ENCODE measurements at places on chromosomes 1 and 21. TPM values are rescaled to one million over a fixed set of nuclear protein-coding genes. Genes with fewer than 3 reads are reported as not detected.

DNA sequence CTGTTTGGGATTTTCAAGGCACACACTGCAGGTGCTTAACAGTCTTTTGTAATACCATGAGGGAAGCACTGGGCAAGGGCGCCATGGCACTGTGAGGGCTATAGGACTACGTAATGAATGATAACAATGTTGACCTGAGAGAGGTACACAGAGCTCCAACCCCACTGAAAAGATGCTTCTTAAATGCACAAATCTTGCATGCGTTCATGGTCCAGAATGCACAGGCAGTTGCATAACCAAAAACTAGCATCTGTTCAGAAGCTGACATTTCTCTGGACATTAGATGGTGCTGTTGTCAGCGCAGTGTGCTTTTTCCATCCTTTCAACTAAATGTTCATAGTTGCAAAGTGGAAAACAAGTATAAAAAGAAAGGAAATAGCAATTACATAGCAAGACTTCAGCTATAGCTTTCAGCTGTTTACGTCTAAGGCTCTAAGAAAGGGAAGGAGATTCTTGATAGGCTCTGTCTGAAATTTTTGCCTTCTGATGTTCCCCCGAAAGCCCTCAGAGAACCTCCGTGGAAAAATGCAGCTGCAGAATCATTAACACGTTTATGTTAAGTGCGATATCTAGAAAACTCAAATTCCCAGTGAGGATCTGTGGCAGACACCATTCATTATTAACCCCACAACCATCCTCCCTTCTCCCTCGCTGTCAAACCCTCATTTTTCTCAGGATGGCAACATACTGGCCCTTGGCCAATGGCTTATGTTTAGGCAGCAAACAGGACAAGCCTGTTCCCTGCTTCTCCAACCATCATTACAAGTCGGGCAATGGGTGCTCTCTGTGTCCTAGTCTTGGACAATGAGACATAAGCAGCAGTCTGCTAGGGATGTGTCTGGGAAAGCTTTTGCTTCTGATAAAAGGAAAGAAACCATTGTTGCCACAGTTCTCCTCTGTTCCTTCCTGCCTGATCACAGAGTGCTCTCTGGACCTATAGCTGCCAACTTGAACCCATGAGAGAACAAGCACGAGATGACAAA lies 8.2 kb upstream of the TARBP1 start:
- DNase-seq = no peak

DNA sequence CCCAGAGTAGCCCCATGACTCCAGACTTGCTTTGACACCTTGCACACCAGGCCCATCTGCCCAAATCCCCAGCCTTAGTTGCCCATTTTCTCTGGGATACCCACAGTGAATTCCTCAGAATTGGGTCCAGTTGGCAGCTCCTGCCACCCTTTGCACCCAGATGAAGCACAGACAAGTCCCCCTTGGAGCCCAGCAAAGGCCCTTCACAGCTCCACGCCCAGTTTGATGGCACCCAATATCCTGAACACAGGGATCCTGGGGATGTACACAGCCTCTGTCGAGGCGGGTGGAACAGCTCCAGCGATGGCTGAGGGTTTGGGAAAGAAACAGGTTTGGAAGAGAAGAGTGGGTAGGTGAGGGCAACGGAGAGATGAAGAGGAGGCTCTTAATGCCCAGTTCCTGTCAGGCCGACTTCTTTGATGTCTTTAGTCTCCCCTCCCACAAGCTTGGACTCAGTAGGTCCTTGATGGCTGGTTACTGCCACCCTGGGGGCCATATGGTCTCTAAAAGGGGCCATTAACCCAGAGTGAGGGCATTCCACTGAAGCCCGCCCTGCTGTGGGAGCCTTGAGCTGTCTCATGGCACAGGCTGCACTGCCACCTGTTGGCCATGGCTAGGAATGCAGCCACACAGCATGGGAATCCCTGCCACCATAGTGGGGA lies 21.7 kb downstream of the TMEM53 start:
- DNase-seq = no peak

GRCh38 chr1:8370905-8371315 lies 53.0 kb downstream of the SLC45A1 start:
- DNase-seq = no peak

DNA sequence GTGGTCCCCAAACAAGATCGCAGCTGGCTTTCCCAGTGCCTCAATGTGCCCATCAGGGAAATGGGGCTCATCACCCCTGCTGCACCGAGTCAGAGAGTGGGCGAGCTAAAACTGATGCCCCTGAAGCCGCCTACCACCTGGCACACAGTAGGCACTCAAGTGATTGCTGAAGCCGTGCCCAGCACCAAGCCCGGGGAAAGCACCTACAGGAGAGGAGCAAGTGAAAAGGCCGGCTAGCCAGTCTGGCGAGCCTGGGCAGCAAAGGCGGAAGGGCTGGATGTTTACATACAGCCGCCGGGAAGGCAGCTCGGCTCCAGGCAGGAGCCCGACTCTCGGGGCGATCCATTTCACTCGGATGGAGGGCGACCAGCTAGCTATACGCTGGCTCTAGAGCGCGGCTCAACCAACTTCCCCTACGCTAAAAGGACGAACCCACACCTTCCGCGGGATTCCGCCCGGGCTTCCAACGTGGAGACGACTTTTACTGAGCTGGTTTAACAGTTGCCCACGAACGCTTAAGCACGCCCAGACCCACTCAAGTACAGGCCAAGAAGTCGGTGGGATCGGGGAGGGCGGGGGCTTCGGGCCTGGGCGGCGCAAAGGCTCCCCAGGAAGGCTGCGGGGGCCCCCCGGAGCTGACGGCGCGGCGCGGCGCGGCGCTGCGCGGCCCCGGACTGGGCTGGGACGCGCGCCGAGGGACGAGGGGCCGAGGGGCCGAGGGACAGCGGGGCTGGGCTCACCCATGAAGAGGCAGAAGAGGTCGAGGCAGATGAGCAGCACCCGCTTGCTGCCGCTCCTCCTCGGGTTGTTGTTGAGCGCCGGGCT lies 1.0 kb downstream of the PLPP3 start:
- DNase-seq = peak; percentile 55

DNA sequence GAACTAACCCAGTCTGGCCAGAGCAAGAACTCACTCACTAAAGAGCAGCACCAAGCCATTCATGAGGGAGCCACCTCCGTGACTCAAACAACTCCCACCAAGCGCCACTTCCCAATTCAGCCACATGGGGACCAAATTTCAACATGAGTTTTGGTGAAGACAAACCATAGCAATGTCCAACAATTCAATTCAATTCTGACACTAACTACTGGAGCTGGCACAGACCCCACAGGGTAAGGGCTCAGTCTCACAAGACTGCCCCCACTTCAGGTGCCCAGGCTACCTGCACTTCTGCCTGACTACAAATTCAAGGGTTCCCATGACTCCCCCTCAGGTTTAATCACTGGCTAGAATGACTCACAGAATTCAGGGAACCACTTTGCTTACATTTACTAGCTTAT lies 48.8 kb upstream of the RAP1A start:
- no peak for DNase-seq

GRCh38 chr1:214280386-214281020 lies 456 bp upstream of the SMYD2 start:
- peak; percentile 44 for DNase-seq

- DNase-seq = no peak
Measured at GRCh38 chr1:205493241-205494085, 11.0 kb upstream of the CDK18 start.

GRCh38 chr1:58282623-58283387 lies 263.7 kb downstream of the OMA1 start:
- no peak for DNase-seq

- no peak for DNase-seq
Measured at GRCh38 chr1:79197421-79197820, 190.9 kb upstream of the ADGRL4 start.

DNA sequence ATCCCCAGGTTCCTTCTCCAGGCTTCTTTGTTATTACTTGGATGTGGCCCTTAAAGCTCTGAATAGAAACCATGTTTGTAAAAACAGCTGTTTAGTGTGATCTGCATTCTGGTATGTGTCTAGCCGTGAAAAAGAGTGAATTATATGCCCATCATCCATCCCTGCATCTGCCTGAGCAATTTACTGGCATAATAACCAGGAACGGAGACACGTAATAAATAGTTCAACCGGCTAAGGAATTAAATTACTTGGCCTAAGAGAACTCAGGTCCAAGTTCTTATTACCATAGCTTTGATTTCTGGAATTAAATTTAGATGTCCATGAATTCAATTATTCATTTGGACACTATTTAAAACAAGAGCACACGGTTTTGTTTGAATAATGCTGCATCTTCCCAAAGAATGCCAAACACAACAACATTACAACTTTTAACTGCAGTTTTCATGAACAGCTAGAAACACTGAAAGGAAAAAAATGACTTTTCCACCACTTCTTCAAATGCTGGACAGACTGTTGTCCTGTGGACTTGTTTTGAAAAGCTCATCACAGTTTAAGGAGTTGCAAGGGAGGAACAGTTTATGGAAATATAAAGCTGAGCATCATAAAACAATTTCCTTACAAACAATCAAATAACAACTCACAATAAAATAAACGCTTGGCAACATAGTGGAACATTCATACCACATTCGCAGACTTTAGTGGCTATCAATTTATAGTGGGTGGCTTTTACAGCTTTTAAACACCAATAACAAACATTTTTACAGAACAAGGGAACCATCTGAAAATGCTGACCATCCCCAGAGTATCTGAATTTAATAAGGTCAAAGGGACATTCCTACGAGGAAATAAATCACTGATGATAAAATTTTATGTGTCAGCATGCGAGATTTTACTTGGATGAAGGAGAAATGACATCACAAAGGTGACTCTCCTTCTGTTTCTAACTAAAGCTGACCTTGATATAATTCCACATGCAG lies 144.7 kb downstream of the APP start:
- DNase-seq = no peak

GRCh38 chr1:42318601-42319000 lies 16.4 kb downstream of the FOXJ3 start:
- DNase-seq = no peak

GRCh38 chr1:208445758-208446203 lies 201.6 kb upstream of the PLXNA2 start:
- DNase-seq = no peak

GRCh38 chr1:8989821-8990220 lies 36.4 kb downstream of the SLC2A7 start:
- no peak for DNase-seq

DNA sequence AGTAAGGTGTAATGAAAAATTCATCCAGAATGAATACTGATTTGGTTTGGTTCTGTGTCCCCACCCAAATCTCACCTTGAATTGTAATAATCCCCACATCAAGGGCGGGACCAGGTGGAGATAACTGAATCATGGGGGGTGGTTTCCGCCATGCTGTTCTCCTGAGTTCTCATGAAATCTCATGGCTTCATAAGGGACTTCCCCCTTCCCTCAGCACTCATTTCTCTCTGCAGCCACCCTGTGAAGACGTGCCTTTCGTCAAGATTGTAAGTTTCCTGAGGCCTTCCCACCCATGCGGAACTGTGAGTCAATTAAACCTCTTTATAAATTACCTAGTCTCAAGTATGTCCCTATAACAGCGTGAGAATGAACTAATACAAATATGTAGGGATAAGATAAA lies 5.5 kb upstream of the SYNJ1 start:
- no peak for DNase-seq

GRCh38 chr1:217781056-217781455 lies 149.9 kb downstream of the SPATA17 start:
- no peak for DNase-seq

DNA sequence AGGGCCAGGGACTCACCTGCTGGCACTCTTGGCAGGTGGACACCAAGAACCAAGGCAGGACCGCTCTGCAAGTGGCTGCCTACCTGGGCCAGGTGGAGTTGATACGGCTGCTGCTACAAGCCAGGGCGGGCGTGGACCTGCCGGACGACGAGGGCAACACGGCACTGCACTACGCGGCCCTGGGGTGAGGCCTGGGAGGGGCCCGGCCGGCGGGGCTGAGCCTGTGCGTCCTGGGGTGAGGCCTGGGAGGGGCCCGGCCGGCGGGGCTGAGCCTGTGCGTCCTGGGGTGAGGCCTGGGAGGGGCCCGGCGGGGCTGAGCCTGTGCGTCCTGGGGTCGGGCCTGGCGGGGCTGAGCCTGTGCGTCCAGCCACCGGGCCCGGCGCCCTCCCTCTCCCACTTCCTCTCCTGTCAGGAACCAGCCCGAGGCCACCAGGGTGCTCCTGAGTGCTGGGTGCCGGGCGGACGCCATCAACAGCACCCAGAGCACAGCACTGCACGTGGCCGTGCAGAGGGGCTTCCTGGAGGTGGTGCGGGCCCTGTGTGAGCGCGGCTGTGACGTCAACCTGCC lies 4.6 kb upstream of the MMP23B start:
- DNase-seq = no peak

GRCh38 chr1:111903148-111903870 lies 86.2 kb downstream of the KCND3 start:
- no peak for DNase-seq

DNA sequence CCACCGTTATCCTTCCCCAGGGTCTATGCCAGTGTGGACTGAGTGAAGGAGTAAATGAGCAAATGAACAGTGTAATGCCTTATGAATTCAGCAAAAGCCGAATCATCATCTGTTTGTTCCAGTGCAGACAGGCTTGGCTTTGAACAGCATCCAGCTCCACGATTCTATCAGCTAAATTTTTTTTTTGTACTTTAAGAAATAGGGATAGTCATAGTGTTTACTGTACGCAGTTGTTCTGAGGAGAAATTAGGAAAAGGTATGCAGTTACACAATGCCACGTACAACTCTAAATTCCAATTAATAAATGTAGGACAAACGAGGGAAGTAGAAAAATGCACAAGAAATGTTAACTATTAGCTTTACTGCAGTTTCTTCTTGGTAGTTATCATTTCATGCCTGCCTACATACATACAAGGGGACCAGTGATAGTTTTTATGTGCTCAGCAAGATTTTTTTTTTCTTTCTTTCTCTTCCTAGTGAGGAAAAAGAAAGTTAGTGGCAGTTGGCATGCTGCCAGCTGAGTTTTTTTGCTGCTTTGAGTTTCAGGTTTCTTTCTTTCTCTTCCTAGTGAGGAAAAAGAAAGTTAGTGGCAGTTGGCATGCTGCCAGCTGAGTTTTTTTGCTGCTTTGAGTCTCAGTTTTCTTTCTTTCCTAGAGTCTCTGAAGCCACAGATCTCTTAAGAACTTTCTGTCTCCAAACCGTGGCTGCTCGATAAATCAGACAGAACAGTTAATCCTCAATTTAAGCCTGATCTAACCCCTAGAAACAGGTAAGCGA lies at the start of gene IFI44L:
TSS of gene IFI44L (plus strand) at position 646 of the 777 bp plus-strand sequence. CDS start 7,468 bp downstream, outside the sequence.
- DNase-seq = no peak

DNA sequence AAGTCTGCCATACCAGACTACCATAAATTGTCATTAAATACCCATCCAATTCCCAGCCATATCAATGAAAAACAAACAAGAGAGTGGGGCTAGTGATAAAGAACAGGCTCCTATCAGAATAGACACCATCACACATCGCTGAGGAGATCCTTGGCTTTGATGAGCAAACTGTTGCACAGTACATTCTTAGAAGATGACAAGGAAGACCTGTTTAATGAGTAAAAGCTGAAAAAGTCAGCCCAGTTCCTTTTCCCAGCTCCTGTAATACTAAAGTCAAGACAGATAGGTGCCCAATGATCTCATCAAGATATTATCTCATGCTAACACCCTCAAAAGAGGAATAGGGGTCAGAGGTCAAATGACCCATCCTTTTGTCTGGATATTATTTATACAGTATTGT lies 164.5 kb upstream of the COA6 start:
- DNase-seq = no peak

ARMH1 gene
- polyA plus RNA-seq = 8.8 TPM

CYYR1 gene
- polyA plus RNA-seq = 56.0 TPM

SLC1A7 gene
- polyA plus RNA-seq = 0.27 TPM

VHLL gene
- not detected for polyA plus RNA-seq

PEAR1 gene
- polyA plus RNA-seq = 22.5 TPM

AK2 gene
- polyA plus RNA-seq = 254 TPM

Data from renal cortex interstitium (tissue), 15 donors.